ENCODE measurements at places on chromosomes 2 and 18.

DNA sequence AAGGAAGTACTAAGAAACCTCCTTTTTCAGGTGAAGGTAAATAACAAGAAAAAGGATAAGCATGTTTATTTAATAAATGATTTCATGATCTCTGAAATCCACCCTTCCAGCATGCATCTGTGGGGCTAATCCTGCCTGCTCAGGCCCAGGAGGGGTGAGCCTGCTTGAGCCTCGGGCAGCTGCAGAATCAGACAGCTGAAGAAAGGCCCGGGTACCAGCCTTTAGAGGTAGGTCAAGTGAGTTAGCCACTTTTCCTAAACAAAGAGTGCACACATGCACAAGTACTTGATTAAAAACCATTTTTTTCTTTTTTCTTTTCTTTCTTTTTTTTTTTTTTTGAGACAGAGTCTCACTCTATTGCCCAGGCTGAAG is 25.7 kb upstream of the FZD7 start:
- DNase-seq: no peak

DNA sequence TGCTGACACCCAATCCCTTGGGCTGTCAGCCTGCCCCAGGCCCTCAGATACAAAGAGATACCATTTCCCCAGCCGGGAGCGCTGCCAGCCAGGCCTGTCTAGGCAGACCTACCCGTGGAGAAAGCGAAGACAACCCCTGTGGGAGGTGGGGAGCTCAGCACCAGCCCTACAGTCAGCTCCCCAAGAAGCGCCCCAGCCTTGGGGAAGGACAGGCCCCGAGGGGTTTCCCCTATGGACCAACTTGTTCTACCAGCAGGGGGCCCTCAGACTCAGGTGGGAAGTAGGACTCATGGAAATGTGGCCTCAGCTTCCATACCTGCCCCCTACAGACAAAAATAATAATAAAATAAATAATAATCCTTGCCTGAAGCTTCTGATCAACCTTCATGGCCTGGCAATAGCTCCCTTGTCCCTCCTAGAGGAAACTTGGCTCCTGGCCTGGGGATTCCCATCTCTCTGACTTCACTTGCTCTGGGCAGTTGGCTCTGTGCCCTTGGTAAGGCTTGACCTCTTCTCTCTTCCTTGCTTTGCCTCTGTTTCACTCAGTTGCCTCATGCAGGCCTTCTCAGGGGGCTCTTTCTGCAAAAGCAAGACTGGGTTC is 7.0 kb downstream of the SLC35F6 start:
- DNase-seq: peak; percentile 64

GRCh38 chr2:39203382-39203781 is 40.4 kb downstream of the CDKL4 start:
- no peak for DNase-seq

GRCh38 chr2:26018184-26019055 is 15.5 kb upstream of the RAB10 start:
- DNase-seq: peak; percentile 71

DNA sequence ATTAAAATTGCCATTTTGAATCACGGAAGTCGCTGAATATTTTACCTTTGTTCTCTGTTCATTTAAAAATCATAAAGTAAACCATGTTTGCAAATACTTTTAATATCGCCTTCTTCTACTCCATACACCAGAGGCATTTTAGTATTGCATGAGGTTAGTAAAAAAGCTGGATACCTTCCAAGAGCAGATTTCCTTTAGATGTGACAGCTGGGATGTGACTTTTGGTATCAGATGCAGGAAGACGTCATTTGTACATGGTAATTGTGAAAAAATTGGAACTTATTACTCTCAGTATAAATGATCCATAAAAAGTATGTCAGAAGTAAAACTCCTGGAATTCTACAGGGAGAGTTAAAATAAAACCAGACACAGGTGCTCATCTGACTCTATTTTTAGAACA is 89.5 kb downstream of the SLC4A10 start:
- DNase-seq: no peak

DNA sequence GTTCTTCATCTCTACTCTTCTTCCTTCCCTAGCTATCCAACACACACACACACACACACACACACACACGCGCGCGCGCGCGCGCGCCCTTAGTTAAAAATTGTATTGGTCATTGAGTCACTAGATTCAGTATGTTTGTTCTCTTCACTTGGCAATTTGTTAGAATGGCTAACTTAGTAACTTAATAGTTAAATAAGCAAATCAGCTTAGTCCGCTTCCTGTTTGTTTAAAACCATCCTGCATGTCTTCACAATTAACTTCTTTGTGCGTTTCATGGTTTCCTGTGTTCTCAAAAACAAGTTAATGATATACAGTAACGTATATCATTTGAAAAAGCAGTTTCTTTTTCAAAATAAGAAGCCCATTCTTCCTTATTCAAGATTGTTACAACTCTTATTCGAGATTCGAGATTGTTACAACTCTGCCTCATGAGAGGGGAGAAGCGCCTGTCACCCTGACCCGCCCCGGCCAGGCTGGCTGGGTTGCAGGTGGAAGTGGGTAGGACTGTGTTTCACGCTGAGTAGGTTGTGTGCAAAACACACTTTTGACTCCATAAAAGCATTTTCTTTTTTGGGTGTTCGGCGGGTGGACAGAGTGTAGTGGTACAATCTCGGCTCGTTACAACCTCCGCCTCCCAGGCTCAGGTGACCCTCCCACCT is 9.5 kb upstream of the CNNM3 start:
- DNase-seq: no peak

DNA sequence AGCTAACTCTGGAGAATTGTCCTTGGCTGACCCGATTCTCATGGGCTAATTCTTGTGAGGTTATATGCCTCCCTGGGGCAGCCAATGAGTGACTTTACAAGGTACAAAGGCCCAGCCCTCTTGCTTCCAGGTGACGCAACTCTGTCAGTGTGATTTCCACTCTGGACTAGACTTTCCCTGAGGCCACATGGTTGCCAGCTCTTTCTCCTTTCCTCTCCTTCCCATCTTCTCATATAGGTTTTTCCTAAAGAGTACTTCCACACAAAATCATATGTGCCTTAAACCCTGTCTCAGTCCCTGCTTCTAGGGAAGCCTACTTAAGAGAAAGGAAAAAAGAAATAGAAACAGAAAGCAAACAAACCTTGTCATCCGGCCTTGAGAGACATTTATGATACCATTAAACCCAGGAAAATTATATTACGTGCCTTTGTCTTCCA is 226.2 kb upstream of the ZSWIM2 start:
- no peak for DNase-seq

DNA sequence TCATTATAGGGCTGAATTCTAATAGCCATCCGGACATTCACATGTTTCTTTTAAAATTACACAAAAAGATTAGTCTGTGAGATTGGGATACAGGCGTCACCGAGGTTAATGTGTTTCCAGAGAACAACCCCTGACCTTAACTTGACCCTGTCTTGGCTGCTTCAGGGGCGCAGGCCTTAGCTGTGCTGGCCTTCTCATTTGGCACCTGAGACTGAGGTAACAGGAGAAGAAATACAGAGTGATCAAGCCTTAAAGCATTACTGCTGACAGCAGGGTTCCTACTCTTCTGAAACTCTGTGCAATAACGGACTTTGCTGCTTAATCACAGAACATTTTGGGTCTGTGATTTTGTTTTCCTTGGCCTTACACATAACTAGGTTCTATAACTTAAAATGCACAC is 92.6 kb downstream of the RAPH1 start:
- no peak for DNase-seq

GRCh38 chr2:208139447-208139846 is 6.5 kb downstream of the CRYGB start:
- no peak for DNase-seq

DNA sequence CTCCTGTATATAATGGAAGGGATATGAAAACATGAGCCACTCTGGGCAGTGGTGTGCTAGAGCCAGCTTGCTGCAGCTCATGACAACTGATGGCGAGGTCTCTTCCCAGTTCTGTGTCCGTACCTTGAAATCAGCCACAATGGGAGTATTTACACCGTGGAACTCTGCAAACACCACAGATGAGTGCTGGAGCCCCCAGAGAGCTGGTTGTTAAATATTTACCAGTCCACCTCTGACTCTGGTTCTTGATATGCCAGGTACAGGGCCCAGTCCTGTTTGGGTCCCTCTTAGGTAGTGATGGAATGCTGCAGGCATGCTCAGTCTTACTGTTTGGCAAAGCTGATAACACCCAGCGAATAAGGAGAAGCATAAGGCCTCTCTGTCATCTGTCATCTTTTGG is 116.1 kb upstream of the GLI2 start:
- no peak for DNase-seq

Data from fibroblast of skin of abdomen (primary cell).